ENCODE measurements at places on chromosomes 12 and 14.

DNA sequence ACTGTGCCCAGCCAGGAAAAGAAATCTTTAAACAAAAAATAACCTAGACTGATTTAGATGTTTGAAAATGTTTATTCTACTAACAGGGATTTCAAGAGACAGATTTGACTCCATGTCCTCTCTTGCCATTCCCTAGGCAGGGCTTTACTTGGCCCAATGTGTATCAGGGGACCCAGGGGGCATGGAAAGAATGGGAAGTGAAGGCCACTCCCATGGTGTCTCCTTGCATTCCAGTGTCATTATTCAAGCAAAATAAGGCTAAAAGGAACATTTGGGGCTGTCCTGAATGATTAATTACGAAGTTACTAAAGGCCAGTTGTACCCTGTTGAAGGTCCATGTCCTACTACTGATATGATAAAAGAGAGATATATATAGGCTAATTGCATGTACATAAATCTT, 151.9 kb upstream of the ATF7IP start:
- DNase-seq = no peak

DNA sequence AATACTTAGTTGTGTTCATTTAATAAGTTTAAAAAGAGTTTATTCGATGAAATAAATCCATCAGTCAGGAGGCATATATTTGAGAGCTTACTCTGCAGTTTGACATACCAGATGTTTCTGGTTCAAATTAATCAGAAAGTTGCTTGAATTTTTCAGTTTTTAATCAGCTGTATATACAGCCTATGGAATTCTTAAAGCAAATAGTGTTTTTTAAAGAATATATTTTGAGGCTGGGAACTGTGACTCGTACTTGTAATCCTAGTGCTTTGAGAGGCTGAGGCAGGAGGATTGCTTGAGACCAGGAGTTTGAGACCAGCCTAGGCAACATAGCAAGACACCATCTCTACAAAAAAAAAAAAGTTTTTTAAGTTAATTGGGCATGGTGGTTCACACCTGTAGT, 112.1 kb downstream of the MON2 start:
- no peak for DNase-seq

DNA sequence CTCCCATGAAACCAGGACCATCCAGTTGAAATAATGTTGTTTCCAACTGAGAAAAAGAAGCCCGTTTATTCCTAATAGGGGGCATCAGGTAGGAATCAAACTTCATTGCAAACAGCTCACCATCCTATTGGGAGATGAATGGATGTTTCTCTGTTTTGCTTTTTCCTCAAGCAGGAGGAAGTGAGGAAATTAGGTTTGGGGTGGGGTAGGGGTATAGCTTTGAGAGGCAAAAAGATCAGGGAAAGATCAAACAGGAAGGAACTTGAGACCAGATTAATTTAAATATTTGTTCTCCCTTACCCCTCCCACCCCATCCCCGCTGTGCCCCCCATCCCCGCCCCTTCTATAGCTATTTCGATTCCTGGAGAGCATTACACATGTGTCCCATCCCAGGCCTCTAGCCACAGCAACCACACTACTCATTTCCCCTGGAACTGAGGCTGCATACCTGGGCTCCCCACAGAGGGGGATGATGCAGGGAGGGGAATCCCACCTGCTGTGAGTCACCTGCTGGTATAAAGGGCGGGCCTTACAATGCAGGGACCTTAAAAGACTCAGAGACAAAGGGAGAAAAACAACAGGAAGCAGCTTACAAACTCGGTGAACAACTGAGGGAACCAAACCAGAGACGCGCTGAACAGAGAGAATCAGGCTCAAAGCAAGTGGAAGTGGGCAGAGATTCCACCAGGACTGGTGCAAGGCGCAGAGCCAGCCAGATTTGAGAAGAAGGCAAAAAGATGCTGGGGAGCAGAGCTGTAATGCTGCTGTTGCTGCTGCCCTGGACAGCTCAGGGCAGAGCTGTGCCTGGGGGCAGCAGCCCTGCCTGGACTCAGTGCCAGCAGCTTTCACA, at the start of gene IL23A:
Gene IL23A, plus strand, starts transcription at position 577 of the 850 bp plus-strand sequence. Its CDS starts 161 bp downstream, at position 738.
- DNase-seq = no peak

DNA sequence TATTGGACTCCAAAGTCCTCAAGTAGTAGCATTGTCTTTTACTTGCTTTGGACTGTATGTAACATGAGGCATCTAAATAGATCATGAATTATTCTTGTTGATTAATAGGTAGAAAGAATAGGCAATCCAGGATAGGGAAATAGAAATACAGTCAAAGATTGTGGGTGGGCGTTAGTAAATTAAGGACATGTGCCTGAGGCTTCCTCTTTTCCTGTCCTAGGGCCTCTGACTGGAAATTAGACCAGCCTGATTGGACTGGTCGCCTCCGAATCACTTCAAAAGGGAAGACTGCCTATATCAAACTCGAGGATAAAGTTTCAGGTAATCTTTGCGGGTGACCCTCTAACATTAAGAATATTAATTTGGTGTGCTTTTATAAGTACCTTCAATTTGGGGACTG, 7.6 kb downstream of the NECAP1 start:
- DNase-seq = no peak

- no peak for DNase-seq
Observed at GRCh38 chr14:51516706-51517395, 134.9 kb upstream of the FRMD6 start.

GRCh38 chr12:104855599-104855998, 102.5 kb downstream of the SLC41A2 start:
- no peak for DNase-seq

DNA sequence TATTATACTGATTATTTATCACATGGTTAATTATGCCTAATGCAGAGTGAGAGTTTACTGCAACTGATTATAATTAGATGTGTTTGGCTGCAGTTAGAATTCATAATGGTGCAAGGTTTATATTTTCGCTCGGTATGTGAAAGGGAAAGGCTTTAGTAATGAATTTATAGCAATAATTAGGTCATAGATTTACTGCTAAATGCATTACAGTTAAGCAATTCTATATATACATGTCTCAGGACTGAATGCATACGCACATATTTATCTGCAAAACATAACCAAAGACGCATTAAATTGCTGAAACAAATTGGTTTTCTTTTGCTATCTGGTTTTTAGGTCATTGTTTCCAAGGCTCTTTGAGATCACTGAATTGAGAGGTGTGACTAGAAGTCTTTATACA, 428.1 kb upstream of the PDE3A start:
- DNase-seq = no peak

- no peak for DNase-seq
Observed at GRCh38 chr14:71891970-71892369, 40.3 kb upstream of the RGS6 start.

- no peak for DNase-seq
Observed at GRCh38 chr14:103250874-103251273, 83.2 kb upstream of the EIF5 start.

DNA sequence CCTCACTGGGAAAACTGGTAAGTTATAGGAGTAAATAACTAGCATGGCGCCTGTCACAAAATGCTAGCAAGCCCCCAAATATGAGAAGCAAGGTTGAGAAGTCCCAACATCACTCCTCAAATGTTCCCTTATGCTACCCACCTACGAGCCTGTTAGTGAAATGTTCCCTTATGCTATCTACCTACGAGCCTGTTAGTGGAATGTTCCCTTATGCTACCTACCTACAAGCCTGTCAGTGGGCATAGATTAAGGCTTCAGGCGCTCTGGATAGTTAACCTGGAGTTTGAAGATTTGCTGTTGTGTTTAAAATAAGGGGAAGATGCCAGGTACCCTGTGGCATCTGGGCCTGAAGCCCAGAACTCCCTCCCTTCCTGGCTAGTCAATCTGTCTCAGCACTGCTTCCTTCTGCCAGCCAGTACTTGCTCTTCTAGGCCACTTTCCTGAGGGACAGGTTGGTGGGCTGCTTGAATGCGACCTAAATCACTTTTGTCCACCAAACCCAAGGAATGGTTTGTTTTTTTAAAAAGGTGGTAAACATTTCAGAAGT, 67.1 kb upstream of the SINHCAF start:
- DNase-seq = no peak

DNA sequence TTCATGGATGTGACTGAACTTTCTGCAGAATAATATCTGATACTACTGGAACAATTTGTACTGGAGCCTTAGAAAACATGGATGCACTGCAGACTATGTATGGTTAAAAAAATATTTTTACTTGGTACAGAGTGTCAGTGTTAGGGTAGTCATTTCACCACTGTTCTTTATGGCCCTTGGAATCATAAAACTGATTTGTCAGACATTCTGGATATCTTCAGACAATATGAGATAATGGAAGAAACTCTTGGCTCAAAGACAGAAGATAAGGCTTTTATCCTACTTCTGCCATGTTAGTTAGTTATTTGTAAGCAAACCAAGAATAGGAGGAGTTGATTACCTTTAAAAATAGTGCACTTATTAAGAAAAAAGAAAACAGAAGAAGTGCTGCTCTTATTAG, 209.4 kb downstream of the LRIG3 start:
- no peak for DNase-seq

GRCh38 chr14:51453869-51454268, 197.8 kb upstream of the FRMD6 start:
- no peak for DNase-seq

Data from NCI-H526 treated with DMSO at 0.1 percent for 48 hours (cell line).